ENCODE measurements at places on chromosomes 2 and 18.

- DNase-seq: no peak
Observed at GRCh38 chr2:170121689-170122088, 56.3 kb upstream of the MYO3B start.

DNA sequence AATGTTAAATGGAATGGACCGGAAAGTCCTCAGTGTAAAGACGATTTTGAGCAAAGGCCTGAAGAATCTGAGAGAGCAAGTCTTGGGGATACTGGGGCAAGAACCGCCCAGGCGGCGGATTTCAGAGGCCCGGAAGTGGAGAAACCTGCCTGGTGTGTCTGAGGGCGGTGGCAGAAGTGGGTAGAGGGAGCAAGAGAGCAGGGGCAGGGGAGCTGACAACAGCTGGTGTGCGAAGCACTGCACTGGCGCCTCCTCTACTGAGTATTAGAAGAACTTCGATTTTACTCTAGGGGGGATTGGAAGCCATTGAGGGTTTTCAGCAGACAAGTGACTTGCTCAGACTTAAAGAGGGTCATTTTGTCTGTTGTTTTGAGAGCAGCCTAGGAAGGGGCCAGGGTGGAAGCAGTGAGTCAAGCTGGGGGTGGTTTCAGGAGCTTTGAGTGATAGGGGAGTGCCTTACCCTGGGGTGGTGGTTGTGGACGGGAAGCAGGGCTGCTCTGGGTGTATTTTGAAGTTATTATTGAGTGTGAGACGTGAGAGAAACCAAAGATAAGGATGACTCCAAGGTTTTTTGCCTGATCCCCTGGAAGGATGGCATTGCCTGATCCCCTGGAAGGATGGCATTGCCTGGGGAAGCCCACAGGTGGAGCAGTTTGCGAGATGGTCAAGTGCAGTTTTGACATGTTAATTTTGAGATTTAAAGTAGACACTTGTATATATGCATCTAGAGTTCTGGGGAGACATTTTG, 52.5 kb downstream of the ZNF236 start:
- DNase-seq: no peak

GRCh38 chr2:217788669-217789002, 214.2 kb downstream of the TNS1 start:
- no peak for DNase-seq

GRCh38 chr2:209864716-209865295, 93.2 kb downstream of the UNC80 start:
- no peak for DNase-seq

- DNase-seq: no peak
Observed at GRCh38 chr18:73852789-73853549, 294.7 kb downstream of the FBXO15 start.

GRCh38 chr2:9971105-9971818, 19.8 kb downstream of the GRHL1 start:
- DNase-seq: peak; percentile 63

- DNase-seq: no peak
Observed at GRCh38 chr2:172177581-172177980, 74.9 kb upstream of the DLX2 start.

- DNase-seq: no peak
Observed at GRCh38 chr18:62637807-62638687, 77.3 kb upstream of the PHLPP1 start.

DNA sequence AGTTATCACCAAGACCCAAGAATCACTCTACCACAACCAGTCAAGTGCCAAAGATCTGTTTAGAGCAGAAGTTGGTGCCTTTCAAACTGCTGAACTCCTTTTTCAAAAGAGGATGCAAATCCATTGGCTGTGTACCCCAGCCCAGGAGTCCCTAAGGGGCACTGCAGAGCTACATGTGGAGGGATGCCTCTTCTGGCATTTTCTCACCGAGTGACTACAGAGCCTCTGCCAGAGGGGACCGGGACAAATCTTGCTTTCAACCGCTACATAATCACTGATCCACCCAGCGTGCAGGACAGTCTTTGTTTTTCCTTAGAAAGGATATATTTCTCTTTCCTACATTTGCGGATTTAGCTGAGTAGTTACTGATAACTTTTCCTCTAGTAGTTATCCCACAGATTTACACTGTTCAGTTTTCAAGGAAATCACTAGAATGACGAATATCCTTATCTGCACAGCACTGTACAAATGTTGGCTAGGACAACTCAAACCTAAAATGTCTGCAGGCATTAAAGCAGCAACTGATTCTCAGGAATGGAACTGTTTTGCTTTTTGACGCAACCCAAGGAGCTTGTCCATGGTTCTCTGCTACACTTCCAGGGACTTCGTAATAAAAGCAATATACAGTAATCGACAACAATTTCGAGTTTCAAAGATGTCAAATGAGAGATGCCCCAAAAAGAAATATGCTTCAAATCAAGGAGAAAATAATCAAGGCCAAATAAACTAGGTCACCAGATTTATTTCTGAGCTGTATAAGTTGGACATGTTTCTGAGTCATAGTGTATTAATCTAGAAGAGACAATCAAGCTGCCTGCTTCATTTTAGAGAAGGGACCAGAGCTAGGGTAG, 24.1 kb downstream of the EPB41L3 start:
- no peak for DNase-seq

GRCh38 chr2:237221443-237221842, 135.8 kb downstream of the COPS8 start:
- DNase-seq: no peak

DNA sequence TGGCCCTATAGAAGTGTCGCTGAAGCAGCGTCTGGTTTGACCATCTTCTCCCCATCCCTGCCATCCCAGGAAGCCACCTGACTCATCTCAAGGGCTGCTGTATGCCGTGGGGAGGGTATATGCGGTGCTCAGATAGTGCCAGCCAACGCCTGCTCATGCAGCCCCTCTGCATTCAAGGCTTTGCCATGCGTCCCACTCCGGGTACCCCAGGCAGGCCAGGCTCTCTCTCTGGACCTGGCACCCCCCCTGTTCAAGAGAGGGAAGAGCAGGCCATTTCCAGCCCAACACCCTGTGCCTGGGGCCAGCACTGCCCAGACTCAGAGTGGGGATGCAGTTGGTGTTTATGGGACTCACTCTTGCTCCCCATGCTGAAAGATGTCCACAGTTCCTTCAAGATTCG, 130.0 kb downstream of the GLI2 start:
- no peak for DNase-seq

DNA sequence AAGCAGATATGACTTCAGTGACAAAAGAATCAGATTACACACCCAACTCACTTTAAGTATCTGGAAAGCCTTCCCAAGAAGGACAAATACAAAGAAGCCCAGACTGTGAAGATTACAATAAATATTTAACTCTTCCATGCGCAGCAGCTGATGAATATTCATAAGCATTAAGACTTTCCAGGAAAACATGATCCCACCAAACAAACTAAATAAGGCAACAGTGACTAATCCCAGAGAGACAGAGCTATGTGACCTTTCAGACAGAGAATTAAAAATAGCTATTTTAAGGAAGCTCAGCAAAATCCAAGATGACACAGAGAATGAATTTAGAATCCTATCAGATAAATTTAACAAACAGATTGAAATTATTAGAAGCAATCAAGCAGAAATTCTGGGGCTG, 108.2 kb upstream of the UBE2E3 start:
- no peak for DNase-seq

GRCh38 chr2:204486805-204487204, 58.5 kb upstream of the PARD3B start:
- DNase-seq: peak; percentile 32

DNA sequence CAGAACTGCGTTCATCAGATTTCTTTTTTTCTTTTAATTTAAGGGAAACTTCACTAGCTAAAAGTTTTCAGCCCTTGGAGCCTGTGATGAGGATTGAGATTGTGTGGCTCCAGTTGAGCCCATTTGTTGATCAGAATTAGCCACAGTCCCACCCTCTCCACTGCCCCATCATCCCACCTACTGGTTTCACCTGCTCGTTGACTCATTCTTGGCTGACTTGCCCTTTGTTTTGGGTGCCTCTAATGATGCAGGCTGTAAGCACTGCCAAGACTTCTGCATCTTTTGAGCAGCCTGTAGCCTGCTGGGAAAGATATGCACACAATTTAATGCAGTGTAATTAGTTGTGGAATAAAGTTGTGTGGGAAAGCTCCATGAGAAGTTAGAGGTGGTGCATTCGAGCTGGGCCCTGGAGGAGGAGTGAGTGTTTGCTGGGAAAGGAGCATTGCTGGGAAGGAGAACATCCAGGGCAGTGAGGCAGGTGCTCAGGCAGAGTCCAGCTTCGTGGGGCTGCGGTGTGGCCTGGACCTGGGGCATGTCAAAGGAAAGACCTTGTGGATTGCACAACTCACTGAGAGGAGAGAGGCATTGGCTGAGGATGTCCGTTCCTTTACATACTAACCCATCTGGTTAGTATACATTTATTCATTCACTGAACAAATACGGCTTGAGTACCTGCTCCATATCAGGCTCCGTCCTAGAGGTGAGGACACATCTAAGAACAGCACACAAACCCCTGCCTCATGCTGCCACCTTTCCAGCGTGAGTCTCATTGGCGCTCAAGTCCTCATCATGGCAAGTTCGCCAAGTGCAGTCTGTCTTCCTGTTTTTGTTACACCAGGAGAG, 18.2 kb downstream of the ASPRV1 start:
- DNase-seq: no peak

GRCh38 chr2:70651727-70652126, 98.1 kb upstream of the TGFA start:
- DNase-seq: no peak

- DNase-seq: peak; percentile 0
Observed at GRCh38 chr2:154195644-154196195, 324.0 kb downstream of the GALNT13 start.

GRCh38 chr2:67476809-67477790, 80.0 kb downstream of the ETAA1 start:
- DNase-seq: peak; percentile 40

DNA sequence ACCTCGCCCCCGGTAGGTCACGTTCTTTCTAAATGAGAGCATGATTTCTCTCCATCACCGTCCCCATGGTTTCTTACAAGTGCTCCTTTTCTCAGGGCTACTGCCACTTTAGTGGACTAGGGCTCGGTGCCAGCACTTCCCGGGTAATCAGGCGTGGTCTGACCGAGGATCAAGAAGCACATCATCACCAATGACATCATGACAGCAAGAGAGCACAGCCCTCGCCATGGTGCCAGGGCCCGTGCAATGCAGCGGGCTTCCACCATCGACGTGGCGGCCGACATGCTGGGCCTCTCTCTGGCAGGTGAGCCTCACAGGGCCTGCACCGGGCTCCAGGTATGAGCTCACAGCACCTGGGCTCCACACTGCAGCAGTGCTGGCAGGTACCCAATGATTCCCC, 75.2 kb downstream of the INPP4A start:
- no peak for DNase-seq

- peak; percentile 15 for DNase-seq
Observed at GRCh38 chr2:96788442-96789244, 27.4 kb upstream of the CNNM3 start.

GRCh38 chr2:119389615-119390306, 23.0 kb downstream of the DBI start:
- DNase-seq: no peak

DNA sequence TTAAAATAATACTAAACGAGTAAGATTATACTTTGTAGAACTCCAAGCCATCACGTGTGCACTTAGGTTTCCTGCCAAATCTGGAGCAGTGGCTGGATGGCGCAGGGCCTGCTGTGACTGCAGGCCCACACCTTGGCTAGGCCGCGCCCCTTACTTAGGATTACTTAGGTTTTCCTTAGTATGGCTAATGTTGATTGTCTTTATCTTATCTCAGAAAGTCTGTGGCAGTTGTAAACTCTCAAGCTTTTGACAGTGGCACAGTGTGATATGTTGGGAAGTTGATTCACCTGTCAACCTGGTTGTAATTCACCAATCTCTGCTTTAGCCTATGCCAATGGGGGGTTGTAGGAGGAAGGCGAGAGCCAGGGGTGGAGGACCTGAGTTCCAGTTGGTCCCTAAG, 208.4 kb downstream of the ZNF407 start:
- DNase-seq: peak; percentile 10

GRCh38 chr2:151777935-151778334, 43.7 kb upstream of the NEB start:
- no peak for DNase-seq

- DNase-seq: peak; percentile 59
Observed at GRCh38 chr18:78542204-78542603, 437.4 kb upstream of the SALL3 start.

DNA sequence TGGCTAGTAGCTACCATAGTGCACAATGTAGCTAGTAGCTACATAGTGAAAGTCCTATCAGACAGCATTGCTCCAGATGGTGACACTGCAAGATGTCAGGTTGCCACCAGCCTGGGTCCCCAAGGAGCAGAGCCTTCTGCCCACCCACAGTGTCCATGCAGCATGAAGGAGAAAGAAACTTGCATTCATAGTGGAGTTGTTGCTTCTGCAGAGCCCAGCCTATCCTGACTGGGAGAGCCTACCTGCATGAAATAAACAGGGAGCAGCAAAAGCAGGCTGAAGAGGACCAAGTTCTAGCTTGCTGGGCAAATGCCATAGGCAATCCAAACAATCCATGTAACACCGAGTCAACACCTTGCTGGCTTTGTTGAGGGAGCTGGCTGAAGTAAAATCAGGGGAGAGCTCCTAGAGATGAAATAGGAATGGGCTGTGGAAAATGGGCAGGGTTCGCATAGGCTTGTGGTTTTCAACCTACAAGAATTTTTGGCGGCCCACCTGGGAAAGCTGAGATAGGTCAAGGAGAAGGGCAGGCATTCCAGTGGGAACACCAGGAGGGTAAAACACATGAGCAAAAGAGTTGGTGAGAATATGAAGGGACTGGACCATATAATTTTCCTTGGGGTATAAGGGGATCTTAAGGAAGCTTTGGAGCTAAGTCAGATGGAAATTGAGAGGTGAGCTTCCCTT, 195.8 kb downstream of the CYP26B1 start:
- DNase-seq: no peak

DNA sequence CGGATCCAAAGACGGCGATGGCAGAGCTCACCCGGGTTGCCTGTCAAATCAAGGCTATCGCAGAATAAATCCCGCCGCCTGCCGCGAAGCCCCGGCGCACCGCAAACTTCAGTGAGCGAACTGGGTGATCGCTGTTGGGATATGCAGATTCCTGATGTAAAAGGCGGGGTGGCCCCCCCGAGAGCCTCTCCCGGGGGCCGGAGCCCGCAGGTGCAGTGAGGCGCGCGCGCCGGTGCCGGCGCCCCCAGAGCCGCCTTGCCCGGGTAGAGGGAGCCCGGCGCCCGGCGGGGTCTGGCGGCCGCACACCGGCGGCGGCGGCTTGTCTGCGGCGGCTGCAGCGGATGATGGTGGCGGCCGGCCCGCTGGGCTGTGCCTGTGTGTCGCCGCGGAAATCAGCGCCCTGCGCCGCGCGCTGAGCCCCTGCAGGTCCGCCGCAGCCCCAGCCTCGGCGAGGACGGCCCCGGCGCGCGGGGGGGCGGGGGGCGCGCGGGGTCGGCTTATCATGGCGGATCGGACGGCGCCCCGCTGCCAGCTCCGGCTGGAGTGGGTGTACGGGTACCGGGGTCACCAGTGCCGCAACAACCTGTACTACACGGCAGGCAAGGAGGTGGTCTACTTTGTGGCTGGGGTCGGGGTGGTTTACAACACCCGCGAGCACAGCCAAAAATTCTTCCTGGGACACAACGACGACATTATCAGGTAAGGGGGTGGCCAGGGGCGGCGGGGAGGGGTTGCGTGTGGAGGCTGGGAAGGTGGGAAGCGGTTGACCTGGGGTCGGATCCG, 1.3 kb downstream of the EML6 start:
- peak; percentile 25 for DNase-seq

Data from RWPE1 (cell line).